Bladder microvascular endothelial cell (primary cell): ENCODE measurements at places on chromosomes 2 and 18. TPM values are rescaled to one million over a fixed set of nuclear protein-coding genes. Genes with fewer than 3 reads are reported as not detected.

CFAP210 gene
- not detected in 2 replicates for total RNA-seq

MOGAT1 gene
- total RNA-seq = not detected in 2 replicates

TEX44 gene
- total RNA-seq = not detected in 2 replicates

EPHA4 gene
- 10.4 and 12.8 TPM in 2 replicates for total RNA-seq

MRPS9 gene
- total RNA-seq = 19.1 and 23.8 TPM in 2 replicates

CHRND gene
- not detected in 2 replicates for total RNA-seq

PARD6G gene
- total RNA-seq = 0.97 and 25.0 TPM in 2 replicates

TMEM247 gene
- total RNA-seq = not detected in 2 replicates

POMC gene
- total RNA-seq = 0.76 and 1.5 TPM in 2 replicates

ZNF519 gene
- 1.8 and 4.2 TPM in 2 replicates for total RNA-seq

UGT1A4 gene
- total RNA-seq = not detected in 2 replicates

ASAP2 gene
- 28.7 and 52.2 TPM in 2 replicates for total RNA-seq

ALPI gene
- total RNA-seq = not detected in 2 replicates

IHH gene
- total RNA-seq = not detected in 2 replicates

MFSD2B gene
- total RNA-seq = 0.25 TPM in 1 of 2 replicates, not detected in the other

L3MBTL4 gene
- total RNA-seq = 0.16 and 10.8 TPM in 2 replicates

CRYBA2 gene
- not detected in 2 replicates for total RNA-seq

TBR1 gene
- total RNA-seq = under 0.01 TPM in 1 of 2 replicates, not detected in the other

ANKRD30BL gene
- under 0.01 TPM in 1 of 2 replicates, not detected in the other for total RNA-seq

CHRNG gene
- total RNA-seq = not detected in 2 replicates

CPO gene
- total RNA-seq = 0.19 TPM in 1 of 2 replicates, not detected in the other

TFPI gene
- total RNA-seq = 107 and 725 TPM in 2 replicates

C2orf78 gene
- total RNA-seq = not detected in 2 replicates

CYP26B1 gene
- total RNA-seq = 0.16 and 1.2 TPM in 2 replicates

DNAJC5G gene
- 0.16 and 4.4 TPM in 2 replicates for total RNA-seq

MC2R gene
- total RNA-seq = not detected in 2 replicates

RAX gene
- not detected in 2 replicates for total RNA-seq

GPR17 gene
- total RNA-seq = not detected in 2 replicates

CASP10 gene
- total RNA-seq = 59.7 and 68.0 TPM in 2 replicates

EIF4E2 gene
- 103 TPM in 2 replicates for total RNA-seq

LRP1B gene
- total RNA-seq = under 0.01 and 0.06 TPM in 2 replicates

CDH20 gene
- total RNA-seq = 0.13 and 0.16 TPM in 2 replicates

PDE11A gene
- total RNA-seq = under 0.01 TPM in 2 replicates

GULP1 gene
- total RNA-seq = 7.1 and 19.6 TPM in 2 replicates

SAP130 gene
- 2.3 and 5.6 TPM in 2 replicates for total RNA-seq

MAP3K19 gene
- total RNA-seq = not detected in 2 replicates

TNFAIP6 gene
- 0.13 TPM in 1 of 2 replicates, not detected in the other for total RNA-seq

RAB6C gene
- 0.06 TPM in 1 of 2 replicates, not detected in the other for total RNA-seq

ACMSD gene
- total RNA-seq = not detected in 2 replicates

IL36G gene
- total RNA-seq = not detected in 2 replicates

ASB3 gene
- 15.9 and 30.3 TPM in 2 replicates for total RNA-seq

DLX1 gene
- not detected in 2 replicates for total RNA-seq

DPP4 gene
- 16.4 and 26.9 TPM in 2 replicates for total RNA-seq

CAPN14 gene
- total RNA-seq = under 0.01 and 0.13 TPM in 2 replicates

MLPH gene
- 0.19 and 0.81 TPM in 2 replicates for total RNA-seq

CTAGE1 gene
- not detected in 2 replicates for total RNA-seq

ADD2 gene
- 4.0 and 4.7 TPM in 2 replicates for total RNA-seq

WDSUB1 gene
- total RNA-seq = 3.7 and 7.9 TPM in 2 replicates

GPR39 gene
- total RNA-seq = 0.31 TPM in 1 of 2 replicates, not detected in the other

LOXL3 gene
- 1.4 and 1.8 TPM in 2 replicates for total RNA-seq

THSD7B gene
- total RNA-seq = not detected in 2 replicates

IL37 gene
- total RNA-seq = not detected in 2 replicates

IL36RN gene
- not detected in 2 replicates for total RNA-seq

FIGLA gene
- total RNA-seq = not detected in 2 replicates

RPS27A gene
- total RNA-seq = 578 and 669 TPM in 2 replicates

DCTN1 gene
- 101 and 183 TPM in 2 replicates for total RNA-seq

SERPINB11 gene
- not detected in 2 replicates for total RNA-seq

MARS2 gene
- 2.9 and 9.2 TPM in 2 replicates for total RNA-seq
